Cortex of kidney (tissue), 1 donor: ENCODE measurements at places on chromosomes 1 and 21.

GRCh38 chr1:160777486-160778089 is 18.4 kb upstream of the LY9 start:
- DNase-seq: no peak

DNA sequence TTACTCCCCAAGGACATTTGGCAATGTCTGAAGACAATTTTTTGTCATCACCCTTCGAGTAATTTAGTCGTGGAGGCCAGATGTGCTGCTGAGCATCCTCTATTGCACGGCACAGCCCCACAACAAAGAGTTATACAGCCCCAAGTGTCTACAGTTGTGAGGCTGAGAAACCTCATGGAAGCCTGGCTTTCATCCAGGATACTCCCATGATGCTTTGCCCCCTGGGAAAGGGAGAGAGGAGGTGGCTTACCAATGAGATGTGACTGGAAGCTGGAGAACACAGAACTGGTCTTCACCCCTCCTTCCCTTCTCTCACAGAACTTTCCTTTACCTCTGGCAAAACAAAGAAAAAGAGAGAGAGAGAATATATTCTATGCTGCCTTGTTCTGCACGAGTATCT is 150.9 kb upstream of the VAMP3 start:
- DNase-seq: no peak

- no peak for DNase-seq
Measured at GRCh38 chr1:229186373-229187056, 84.4 kb upstream of the RAB4A start.

DNA sequence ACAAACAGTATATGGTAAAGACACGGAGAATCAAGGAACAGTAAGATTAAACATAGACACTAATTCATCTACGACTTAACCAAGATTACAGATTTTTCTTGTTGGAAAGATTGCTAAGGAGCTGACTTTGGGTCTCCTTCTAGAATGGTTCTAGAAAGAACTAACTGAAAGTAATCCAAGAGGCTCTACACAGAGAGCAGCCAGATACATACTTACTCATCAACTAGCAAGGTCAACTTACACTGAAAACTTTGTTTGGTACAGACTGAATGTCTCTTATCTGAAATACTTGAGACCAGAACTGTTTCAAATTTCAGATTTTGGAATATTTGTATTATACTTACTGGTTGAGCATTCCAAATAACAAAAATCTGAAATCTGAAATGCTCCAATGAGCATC is 5.8 kb downstream of the C21orf91 start:
- DNase-seq: no peak

DNA sequence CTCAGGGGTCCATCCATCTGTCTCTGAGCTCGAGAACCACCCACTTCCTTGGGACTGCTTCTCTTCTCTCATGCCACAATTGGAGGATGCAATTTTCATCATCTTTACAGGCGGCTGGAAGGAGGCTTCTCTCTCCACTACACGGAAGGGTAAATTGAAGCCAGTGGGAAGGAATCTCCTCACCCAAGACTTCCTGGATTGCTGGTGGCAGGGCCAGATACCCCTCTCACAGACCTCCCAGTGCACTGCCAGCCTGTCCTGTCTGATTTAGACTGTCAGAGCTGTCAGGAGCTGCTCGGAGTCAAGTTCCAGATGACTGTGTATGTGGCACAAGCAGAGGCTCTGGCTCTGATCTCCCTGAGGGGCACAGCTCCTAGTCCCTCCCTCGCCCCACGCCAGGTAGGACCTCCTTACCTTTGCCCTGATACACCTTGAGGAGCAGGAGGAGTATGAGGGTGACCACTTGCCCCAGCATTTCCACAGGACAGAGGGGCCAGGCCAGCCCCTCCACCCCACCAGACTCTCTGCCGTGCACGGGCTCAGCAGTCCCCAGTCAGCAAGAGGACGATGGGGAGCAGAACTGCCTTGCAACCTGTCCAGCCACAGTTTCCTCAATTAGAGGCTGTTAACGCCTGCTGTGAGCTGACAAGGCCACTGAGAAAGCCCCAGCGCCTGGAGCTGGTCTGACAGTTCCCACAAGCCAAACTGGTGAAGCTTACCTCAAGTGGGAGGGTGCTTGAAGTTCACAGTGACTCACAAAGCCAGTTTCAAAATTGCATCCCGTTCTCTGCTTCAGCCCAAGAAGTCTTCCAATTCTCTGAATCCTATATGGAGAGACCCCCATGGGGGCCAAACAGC is at the start of gene CD244:
TSS of gene CD244 (minus strand) at position 685 of the 858 bp plus-strand sequence. CDS start at position 475, 210 bp downstream.
- DNase-seq: no peak

GRCh38 chr1:236523704-236524141 is at the start of gene LGALS8:
Gene LGALS8 (plus strand): TSS chr1:236523982. CDS start chr1:236526071, 2,089 bp downstream.
- no peak for DNase-seq

DNA sequence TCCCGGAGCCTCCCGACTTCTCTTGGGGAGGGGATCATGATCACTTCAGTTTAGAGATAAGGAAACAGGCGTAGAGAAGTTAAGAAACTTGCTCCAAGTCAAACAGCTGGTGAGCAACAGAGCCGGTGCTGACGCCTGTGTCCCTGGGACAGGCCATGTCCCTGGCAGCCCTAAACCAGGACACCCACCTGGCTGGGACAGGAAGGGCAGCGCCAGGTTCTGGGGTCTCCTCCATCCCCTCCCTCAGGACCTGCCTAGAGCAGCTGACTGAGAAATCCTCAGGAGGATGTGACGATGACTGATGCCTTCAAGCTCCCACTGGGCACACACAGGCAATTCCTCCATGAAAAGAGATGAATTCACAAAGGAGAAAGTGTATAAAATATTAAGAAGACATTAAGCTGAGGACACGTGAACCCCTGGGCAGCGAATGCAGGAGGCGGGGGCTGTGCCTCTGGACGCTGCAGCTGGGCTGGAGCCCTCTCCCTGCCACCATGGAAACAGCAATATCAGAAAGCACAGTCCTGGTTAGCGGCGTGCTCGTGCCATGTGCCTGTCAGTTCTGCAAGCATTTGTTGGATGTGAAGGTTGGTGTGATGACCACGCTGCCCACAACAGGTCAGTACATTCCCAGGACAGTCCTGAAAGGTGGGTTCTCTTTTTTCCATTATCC is 40.1 kb upstream of the C1orf174 start:
- no peak for DNase-seq

DNA sequence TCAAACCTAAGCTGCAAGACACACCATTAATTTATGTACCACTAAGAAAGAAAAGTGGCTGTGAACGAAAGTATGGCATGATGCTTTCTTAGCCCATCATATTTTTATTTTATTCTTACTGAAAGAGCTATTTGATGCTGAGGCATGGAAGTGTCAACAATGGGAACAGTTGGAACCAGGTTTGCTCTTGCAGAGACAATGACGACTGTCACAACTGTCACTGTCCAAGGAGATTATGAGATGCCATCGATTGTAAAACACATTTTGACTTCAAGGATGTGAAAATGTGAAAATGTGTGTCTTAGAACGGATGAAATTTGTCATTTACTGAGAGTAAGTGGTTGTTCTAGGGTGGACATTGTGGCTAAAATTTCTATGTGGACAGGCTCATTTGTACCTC is 2.8 kb upstream of the ACTL8 start:
- DNase-seq: no peak

GRCh38 chr1:188433425-188433824 is 1604.7 kb downstream of the PLA2G4A start:
- DNase-seq: no peak

- DNase-seq: no peak
Measured at GRCh38 chr1:66982561-66983260, 57.9 kb downstream of the MIER1 start.

- no peak for DNase-seq
Measured at GRCh38 chr1:147879911-147880310, 22.7 kb upstream of the GJA8 start.

- no peak for DNase-seq
Measured at GRCh38 chr1:29736582-29737188, 500.4 kb downstream of the PTPRU start.

GRCh38 chr1:199113265-199113869 is 474.5 kb downstream of the PTPRC start:
- DNase-seq: no peak
